ENCODE measurements at places on chromosomes 2 and 18.

GRCh38 chr2:11701751-11702301 lies 31.8 kb upstream of the NTSR2 start:
- no peak for DNase-seq

GRCh38 chr2:233938676-233939370 lies 21.6 kb downstream of the TRPM8 start:
- no peak for DNase-seq

GRCh38 chr18:35974181-35974580 lies 1.7 kb downstream of the RMP24 start:
- no peak for DNase-seq

DNA sequence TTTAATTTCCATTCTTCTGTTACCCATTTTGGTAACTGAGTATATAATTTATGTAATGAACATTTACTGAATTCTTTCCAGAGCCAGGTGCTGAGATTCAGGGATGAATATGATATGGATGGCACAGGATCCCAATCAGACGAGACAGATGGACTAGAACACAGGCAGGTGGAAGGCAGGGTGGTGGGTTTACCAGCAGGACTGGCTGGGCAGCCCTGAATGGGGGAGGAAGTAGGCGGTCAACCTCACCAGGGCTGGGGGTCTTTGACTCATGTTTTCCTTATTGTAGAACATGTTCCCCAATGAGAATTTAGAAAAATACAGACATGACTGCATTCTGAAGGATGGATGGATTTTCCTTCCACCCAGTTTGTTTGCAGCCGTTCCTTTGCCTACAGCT lies 80.3 kb downstream of the CIB4 start:
- DNase-seq = no peak

GRCh38 chr2:121472470-121472993 lies 58.1 kb upstream of the RNU4ATAC start:
- DNase-seq = no peak

DNA sequence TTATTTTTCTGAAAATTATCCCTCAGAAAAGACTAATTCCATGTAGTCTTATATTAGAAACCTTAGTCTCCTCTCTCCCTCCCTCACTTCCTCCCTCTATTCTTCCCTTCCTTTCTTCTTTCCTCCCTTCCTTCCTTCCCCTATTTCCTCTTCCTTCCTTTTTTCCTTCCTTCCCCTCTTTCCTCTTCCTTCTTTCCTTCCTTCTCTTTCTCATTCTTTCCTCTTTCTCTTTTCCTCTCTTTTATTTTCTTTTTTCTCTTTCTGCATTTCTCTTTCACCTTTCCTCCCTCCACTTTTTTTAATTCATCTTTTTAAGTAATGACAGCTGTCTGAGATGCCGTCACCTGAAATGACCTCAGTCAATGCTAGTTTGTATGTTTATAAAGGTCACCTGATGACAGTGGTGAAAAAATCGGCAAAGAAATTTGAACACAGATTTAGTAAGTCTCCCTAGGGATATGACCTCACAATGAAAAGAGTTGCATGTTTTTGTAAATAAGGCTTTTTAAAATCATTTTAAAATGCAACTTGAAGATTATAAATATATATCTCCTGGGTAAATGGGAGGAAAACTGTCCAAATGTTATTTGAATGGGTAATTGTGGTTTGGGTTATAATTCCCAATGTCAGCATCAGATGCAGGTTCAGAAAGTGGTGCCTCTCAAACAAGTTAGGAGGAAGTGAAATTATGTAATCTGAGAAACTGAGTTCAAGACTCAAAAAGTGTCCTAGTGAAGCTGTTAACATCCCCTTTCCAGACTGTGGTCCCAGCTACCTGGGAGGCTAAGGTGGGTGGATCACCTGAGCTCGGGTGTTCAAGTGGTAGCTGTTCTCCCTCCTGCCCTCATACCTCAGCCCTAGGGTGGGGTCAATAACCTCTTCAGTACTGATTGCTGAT lies 90.3 kb upstream of the ST3GAL5 start:
- no peak for DNase-seq
